T-cell (primary cell): ENCODE measurements at places on chromosomes 4 and X.

DNA sequence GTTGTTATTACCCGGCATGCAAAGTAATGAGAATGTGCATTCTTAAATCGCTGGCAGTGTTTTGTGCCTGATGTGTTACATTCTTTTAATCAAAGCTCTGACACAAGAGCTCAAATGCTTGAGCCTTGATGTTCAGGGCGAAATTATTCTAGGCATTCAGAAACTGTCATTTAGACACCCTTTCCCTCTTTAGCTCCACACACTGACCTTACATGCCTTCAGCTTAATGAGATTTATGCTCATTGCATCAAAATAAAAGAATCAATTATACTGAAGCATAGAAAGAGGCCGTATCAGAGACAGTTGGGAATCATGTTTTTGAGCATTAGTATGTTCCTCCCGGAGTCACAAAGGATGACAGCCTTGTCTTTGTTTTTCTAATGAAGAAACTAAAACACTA lies 56.7 kb downstream of the FAM114A1 start:
- DNase-seq: no peak

DNA sequence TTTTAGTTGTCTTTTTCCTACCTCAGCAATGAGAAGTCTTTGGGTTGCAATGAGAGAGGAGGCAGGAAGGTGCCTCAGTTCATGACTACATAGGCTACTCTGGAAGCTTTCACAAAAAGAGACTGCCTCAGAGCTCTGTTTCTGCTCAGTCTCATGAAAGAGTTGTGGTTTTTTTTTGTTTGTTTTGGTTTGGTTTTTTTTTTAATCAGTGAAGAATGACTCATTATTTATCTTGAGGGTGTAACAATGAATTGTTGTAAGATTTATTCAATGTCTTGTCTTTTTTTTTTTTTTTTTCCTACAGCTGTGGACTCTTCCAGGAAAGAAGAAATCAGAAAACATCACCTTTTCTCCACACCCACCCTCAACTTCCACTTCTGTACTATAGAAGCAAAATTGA lies 67.5 kb upstream of the CXCL13 start:
- DNase-seq: no peak

GRCh38 chr4:118746251-118746919 lies 61.2 kb downstream of the METTL14 start:
- DNase-seq: no peak

DNA sequence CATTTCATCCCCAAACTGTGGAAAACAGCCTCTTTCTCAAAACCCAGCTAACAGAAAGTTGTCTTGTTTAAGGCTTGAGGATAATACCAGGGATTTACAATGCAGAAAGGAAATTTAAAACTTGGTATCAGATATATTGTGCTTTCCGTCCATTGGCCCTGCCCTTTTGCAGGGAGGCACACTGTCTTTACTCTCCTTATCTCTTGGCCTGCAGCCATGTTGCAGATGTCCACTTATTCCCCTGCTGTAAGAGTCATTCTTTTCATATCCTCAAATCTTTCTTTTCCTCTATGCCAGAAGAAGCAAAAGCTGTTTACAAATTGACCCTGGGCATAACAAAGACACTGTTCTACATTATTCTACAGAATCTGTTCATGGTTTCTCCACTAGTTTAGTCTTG lies 75.6 kb upstream of the DYNLT3 start:
- DNase-seq: no peak

DNA sequence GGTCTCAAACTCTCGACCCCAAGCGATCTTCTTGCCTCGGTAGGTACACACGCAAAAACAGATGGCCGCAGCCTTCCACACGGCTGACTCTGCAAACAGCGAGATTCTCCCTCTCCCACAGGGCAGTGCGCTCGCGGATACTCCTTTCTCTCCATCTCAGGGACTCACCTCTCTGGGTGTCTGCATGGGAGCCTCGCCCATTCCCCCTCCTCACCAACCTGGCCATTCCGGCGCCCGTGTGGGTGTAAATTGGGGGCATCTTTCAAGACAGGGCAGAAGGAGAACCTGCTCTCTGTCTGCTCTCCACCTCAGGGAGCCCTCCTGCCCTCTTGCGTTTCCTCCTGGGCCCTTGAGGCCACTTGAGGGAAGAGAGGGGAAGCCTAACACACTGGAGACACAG lies 4.4 kb downstream of the CTAG2 start:
- no peak for DNase-seq

DNA sequence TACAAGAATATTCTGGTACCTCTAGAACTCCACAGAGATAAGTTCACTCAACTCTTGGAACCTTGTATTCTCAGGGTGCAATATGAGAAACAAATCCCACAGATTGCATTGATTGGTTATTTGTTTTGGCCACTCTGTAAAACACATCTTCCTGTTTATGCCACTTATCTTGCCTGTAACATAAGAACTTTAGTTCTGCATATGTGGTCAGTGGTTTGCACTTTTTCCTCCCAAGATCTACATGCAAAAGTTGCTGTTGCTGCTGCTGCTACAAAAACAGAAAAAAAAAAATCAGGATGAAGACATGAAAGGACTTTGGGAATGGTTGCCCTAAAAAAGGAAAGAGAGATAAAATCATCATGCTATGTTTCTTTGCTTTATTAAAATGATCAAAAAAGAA lies 9.6 kb downstream of the ODAPH start:
- DNase-seq: no peak

GRCh38 chrX:1248331-1249061 lies 20.1 kb upstream of the CSF2RA start:
- no peak for DNase-seq
